WTC11 (cell line): ENCODE measurements at places on chromosomes 1 and 21. TPM values are rescaled to one million over a fixed set of nuclear protein-coding genes. Genes with fewer than 3 reads are reported as not detected.

DNA sequence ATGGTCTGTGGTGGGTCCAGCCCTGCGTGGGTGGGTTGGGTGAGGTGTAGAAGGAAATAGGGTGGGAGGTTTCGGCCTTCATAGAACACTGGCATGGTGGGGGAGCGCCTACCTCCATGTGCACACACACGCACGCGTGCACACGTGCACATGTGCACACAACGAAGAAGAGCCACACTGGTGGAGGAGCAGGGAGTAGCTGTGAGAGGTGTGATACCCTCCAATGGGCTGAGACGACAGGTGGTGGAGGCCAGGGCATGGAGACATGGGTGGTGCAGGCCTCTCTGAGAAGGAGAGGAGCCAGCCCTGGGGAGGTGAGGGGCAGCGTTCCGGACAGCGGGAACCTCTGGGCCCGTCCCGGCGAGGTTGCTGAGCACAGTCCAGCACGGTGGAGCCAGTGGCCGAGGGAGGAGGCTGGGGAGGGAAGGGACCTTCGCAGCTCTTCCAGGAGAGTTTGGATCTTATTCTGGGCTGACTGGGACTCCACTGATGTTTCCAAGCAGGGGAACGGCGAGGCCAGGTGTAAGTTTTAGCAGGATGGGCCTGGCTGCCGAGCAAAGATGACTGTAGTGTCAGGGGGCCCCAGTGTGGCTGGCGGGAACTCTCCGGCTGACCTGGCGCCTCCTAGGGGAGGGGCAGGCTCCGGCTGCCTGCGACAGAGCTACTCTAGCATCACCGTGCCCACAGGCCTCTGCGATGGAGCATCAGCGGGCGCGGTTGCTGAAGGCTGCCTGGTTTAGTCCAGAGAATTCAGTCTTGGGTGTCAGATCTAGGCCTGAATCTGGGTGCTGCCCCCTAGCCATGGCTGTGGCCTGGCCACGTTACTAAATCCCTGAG lies 107.2 kb downstream of the ARHGEF10L start:
- H3K27ac ChIP-seq: peak overlapping the region; percentile 28
- DNase-seq: peak; percentile 38
- H3K36me3 ChIP-seq: peaks cover 7% of the 10 kb centered on the region
- H3K4me1 ChIP-seq: no peaks in the 10 kb centered on the region
- no peaks in the 10 kb centered on the region for H3K27me3 ChIP-seq

DNA sequence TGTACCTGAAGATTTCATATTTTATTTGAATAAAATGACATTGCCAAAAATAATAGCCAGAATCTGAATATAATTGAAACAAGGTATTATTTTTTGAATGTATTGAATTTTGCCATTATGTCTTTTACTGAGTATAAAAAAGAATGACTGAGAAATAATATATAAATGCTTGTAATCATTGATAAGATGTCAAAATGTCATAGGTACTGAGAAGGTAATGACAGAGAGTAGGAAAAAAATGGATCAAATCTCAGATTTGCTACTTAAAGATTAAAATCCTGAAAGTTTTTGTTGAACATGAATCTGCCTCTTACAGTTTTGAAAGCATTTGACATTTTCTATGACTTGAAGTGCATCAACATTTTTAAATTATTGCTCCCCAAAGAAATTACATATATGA lies 1069.9 kb upstream of the ADGRL4 start:
- no peaks in the 10 kb centered on the region for H3K27me3 ChIP-seq
- H3K36me3 ChIP-seq: no peaks in the 10 kb centered on the region
- H3K4me1 ChIP-seq: no peaks in the 10 kb centered on the region
- DNase-seq: no peak

CCDC185 gene
- not detected in 3 replicates for total RNA-seq

B3GALT2 gene
- 0.05 TPM in 1 of 3 replicates, not detected in the others for total RNA-seq

GRCh38 chr1:18789246-18789645 lies 70.2 kb downstream of the TAS1R2 start:
- H3K27me3 ChIP-seq: peaks cover 4% of the 10 kb centered on the region
- no peaks in the 10 kb centered on the region for H3K36me3 ChIP-seq
- H3K4me3 ChIP-seq: no peak overlapping the region

GRCh38 chr1:165537356-165538109 lies 6.3 kb upstream of the LRRC52 start:
- no peak for DNase-seq
- no peak overlapping the region for H3K4me3 ChIP-seq
- H3K4me1 ChIP-seq: no peaks in the 10 kb centered on the region
- no peaks in the 10 kb centered on the region for H3K36me3 ChIP-seq
- H3K27me3 ChIP-seq: peaks cover 14% of the 10 kb centered on the region

CD1D gene
- 3.8 to 4.7 TPM (median 3.9 TPM) in 3 replicates for total RNA-seq

- DNase-seq: peak; percentile 71
- no peaks in the 10 kb centered on the region for H3K27me3 ChIP-seq
- H3K27ac ChIP-seq: no peak overlapping the region
Observed at GRCh38 chr1:3403388-3404231, 50.9 kb upstream of the ARHGEF16 start.

GBP5 gene
- 0.17 to 0.25 TPM (median 0.23 TPM) in 3 replicates for total RNA-seq

ESPN gene
- total RNA-seq: 46.1 to 70.3 TPM (median 68.1 TPM) in 3 replicates

GRCh38 chr1:9349331-9349851 lies 56.7 kb downstream of the SPSB1 start:
- no peaks in the 10 kb centered on the region; the same call in 1 of the 2 replicates for H3K27me3 ChIP-seq
- H3K4me3 ChIP-seq: no peak overlapping the region

KRTAP21-2 gene
- total RNA-seq: not detected in 3 replicates

TRAF3IP3 gene
- total RNA-seq: 0.55 to 0.74 TPM (median 0.71 TPM) in 3 replicates

- peak overlapping the region; percentile 28; the same call in 1 of the 2 replicates for H3K27ac ChIP-seq
- peaks cover 53% of the 10 kb centered on the region for H3K36me3 ChIP-seq
- peak; percentile 67 for DNase-seq
Observed at GRCh38 chr1:167401260-167401873, 117.0 kb downstream of the CD247 start.
